Fibroblast of lung (primary cell): ENCODE measurements at places on chromosomes 16 and 17. TPM values are rescaled to one million over a fixed set of nuclear protein-coding genes. Genes with fewer than 3 reads are reported as not detected.

The IL17C gene
- polyA plus RNA-seq, result not detected in 2 replicates

The KCNJ16 gene
- not detected in 2 replicates for polyA plus RNA-seq

The HSD17B1 gene
- polyA plus RNA-seq, result 0.40 and 0.80 TPM in 2 replicates

The ZNF750 gene
- polyA plus RNA-seq, result not detected in 2 replicates

The KRT20 gene
- not detected in 2 replicates for polyA plus RNA-seq

The ADPRM gene
- 8.7 and 11.3 TPM in 2 replicates for polyA plus RNA-seq

The GFAP gene
- 0.31 and 0.32 TPM in 2 replicates for polyA plus RNA-seq

The KCNG4 gene
- polyA plus RNA-seq, result not detected in 2 replicates

The C17orf67 gene
- polyA plus RNA-seq, result 0.45 and 0.54 TPM in 2 replicates

The TBC1D3G gene
- polyA plus RNA-seq, result not detected in 2 replicates

The CFAP119 gene
- 1.5 and 2.0 TPM in 2 replicates for polyA plus RNA-seq

The TBC1D10B gene
- polyA plus RNA-seq, result 14.8 and 22.1 TPM in 2 replicates

The TMEM92 gene
- polyA plus RNA-seq, result 0.05 TPM in 2 replicates

The AANAT gene
- polyA plus RNA-seq, result not detected in 2 replicates

The KRTAP2-3 gene
- polyA plus RNA-seq, result 0.84 and 2.6 TPM in 2 replicates

The EVPL gene
- not detected in 2 replicates for polyA plus RNA-seq

The TBC1D3 gene
- not detected in 2 replicates for polyA plus RNA-seq

The STARD3 gene
- 30.4 and 43.1 TPM in 2 replicates for polyA plus RNA-seq

The SEPTIN1 gene
- polyA plus RNA-seq, result 0.17 TPM in 1 of 2 replicates, not detected in the other

The OTOP2 gene
- polyA plus RNA-seq, result not detected in 2 replicates

The GAS2L2 gene
- polyA plus RNA-seq, result not detected in 2 replicates

The NT5C3B gene
- polyA plus RNA-seq, result 83.5 and 101 TPM in 2 replicates
